ENCODE measurements at places on chromosomes 6 and 20. TPM values are rescaled to one million over a fixed set of nuclear protein-coding genes. Genes with fewer than 3 reads are reported as not detected.

- H3K36me3 ChIP-seq = no peaks in the 10 kb centered on the region
- H3K27me3 ChIP-seq = no peaks in the 10 kb centered on the region
- H3K4me3 ChIP-seq = no peak overlapping the region
These were observed 12.3 kb upstream of the CBFA2T2 start for GRCh38 chr20:33477386-33478234.

GRCh38 chr6:165804331-165805066, 141.5 kb upstream of the PDE10A start:
- peaks cover 86% of the 10 kb centered on the region for H3K27me3 ChIP-seq
- DNase-seq = no peak
- H3K4me1 ChIP-seq = no peaks in the 10 kb centered on the region
- no peak overlapping the region for H3K27ac ChIP-seq
- no peak overlapping the region for H3K4me3 ChIP-seq

DNA sequence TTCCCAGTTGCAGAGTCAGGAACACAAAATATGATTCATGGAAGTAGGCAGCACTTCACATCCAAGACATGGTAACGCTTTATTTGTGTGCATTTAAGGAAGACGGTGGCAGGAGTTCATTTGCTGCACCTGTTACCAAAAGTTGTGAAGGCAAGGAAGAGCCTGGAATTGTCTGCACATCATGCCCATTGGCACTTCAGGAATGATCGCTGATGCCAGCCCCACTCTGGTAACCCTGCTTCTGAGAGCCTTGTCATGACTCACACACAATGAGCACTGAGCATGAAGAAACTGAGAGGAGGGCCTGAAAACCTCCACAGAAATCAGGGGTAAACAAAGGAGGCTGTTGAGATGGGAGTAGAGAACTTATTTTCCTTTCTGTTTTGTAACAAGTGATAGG, 181.1 kb downstream of the RPS12 start:
- no peaks in the 10 kb centered on the region for H3K4me1 ChIP-seq
- no peak for DNase-seq
- H3K27ac ChIP-seq = no peak overlapping the region
- no peaks in the 10 kb centered on the region for H3K36me3 ChIP-seq

GRCh38 chr6:150208611-150209352, 65.9 kb downstream of the PPP1R14C start:
- no peak overlapping the region for H3K27ac ChIP-seq
- H3K4me3 ChIP-seq = no peak overlapping the region
- no peaks in the 10 kb centered on the region for H3K36me3 ChIP-seq

GRCh38 chr20:52193133-52193532, 1.6 kb upstream of the ZFP64 start:
- H3K4me3 ChIP-seq = no peak overlapping the region
- DNase-seq = no peak
- H3K36me3 ChIP-seq = no peaks in the 10 kb centered on the region
- H3K27ac ChIP-seq = no peak overlapping the region

DNA sequence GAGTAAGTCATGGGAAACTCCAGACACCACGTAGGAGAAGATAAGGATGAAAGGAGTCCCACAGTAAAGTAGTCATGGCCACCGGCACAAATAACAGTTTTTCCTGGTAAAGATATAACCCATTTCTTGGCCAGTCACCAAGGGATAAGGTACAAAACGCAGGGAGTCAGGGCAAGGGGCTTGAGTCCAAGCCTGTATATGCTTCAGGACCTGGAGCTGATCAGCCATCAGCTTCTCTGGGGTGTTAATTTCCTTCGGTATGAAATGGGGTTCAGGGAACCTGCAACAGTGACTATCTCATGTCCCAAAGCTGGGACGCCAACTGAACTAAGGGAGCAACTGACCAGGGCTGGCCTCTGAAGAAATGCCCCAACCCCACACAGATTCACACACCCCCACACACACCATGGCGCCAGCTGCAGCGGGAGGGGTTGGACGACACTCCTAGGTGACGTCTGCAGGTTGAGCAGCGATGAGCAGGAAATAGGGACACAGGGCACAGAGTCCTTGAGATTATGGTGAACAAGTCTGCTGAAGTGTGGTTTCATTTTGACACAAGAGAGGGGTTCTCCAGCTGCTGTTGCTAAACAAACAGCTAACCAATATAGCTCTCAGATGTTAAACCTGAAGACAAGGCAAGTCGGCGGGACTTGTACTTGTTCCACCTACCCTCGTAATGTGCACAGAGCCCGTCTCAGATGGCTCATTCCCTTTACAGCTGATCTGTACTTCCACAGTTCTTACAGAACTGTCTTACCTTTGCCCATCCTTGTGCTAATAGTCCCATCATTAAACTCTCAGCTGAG, 7.4 kb upstream of the ADTRP start:
- no peak for DNase-seq
- no peaks in the 10 kb centered on the region for H3K4me1 ChIP-seq
- H3K27ac ChIP-seq = no peak overlapping the region
- no peaks in the 10 kb centered on the region for H3K27me3 ChIP-seq
- no peak overlapping the region for H3K4me3 ChIP-seq

- H3K27ac ChIP-seq = peak overlapping the region; percentile 72
- no peak overlapping the region for H3K4me3 ChIP-seq
- peaks cover 18% of the 10 kb centered on the region for H3K4me1 ChIP-seq
- no peaks in the 10 kb centered on the region for H3K36me3 ChIP-seq
These were observed 596.7 kb downstream of the EPM2A start for GRCh38 chr6:145138469-145139139.

DNA sequence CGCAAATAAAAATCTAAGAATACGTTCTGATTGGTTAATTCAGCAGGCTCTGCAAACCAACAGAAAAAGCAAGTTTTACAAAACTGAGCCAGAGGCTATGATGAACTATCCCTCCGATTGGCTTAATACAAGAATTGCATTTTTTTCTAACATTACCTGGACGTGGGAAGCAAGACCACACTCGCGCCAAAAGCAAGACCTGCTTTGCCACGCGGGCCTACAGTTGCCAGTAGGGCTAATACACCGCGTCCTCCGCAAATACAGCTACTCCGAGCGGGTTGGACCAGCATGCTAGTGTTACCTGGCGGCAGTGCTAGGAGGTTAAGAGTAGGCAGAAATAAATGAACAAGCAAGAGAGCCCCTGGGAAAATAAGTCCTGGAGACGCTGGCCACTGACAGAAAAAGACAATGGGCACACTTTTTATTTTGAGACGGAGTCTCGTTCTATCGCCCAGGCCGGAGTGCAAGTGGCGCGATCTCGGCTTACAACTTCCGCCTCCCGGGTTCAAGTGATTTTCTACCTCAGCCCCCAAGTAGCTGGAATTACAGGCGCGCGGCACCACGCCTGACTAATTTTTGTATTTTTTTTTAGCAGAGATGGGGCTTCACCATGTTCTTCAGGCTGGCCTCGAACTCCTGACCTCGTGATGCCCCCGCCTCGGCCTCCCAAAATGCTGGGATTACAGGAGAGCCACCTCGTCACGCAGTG, 131.9 kb upstream of the BTN3A2 start:
- peaks cover 24% of the 10 kb centered on the region for H3K4me1 ChIP-seq
- peak overlapping the region; percentile 90 for H3K27ac ChIP-seq
- no peaks in the 10 kb centered on the region for H3K27me3 ChIP-seq
- peak; percentile 68 for DNase-seq
- H3K36me3 ChIP-seq = no peaks in the 10 kb centered on the region

Gene CLPSL1
- not detected for total RNA-seq

Gene SEMG1
- total RNA-seq = 2.1 TPM

Gene VSX1
- total RNA-seq = not detected

Gene C6orf132
- 0.04 TPM for total RNA-seq

Gene ECT2L
- not detected for total RNA-seq

Gene SLC26A8
- total RNA-seq = not detected

Gene GLP1R
- total RNA-seq = not detected
